ENCODE measurements at places on chromosomes 2 and 18. TPM values are rescaled to one million over a fixed set of nuclear protein-coding genes. Genes with fewer than 3 reads are reported as not detected.

ASPRV1 gene
- 10.3 TPM for total RNA-seq

RGPD4 gene
- not detected for total RNA-seq

PJVK gene
- total RNA-seq: 0.91 TPM

HOXD13 gene
- total RNA-seq: 10.6 TPM

ANO7 gene
- 187 TPM for total RNA-seq

PARD6G gene
- 12.3 TPM for total RNA-seq

MOGAT1 gene
- total RNA-seq: not detected

WDR54 gene
- 19.4 TPM for total RNA-seq

SCN3A gene
- 1.6 TPM for total RNA-seq

SULT1C4 gene
- not detected for total RNA-seq

HRH4 gene
- total RNA-seq: not detected

NT5DC4 gene
- total RNA-seq: not detected

CHRNG gene
- total RNA-seq: not detected

KATNAL2 gene
- total RNA-seq: 4.2 TPM

NT5C1B gene
- not detected for total RNA-seq

QPCT gene
- 5.3 TPM for total RNA-seq

SLC9A4 gene
- total RNA-seq: not detected

PIGN gene
- total RNA-seq: 39.6 TPM

SPP2 gene
- not detected for total RNA-seq

TMEM37 gene
- total RNA-seq: 1.7 TPM

MC2R gene
- total RNA-seq: not detected

TBC1D8 gene
- 149 TPM for total RNA-seq

EEF1B2 gene
- 305 TPM for total RNA-seq

CNRIP1 gene
- 3.6 TPM for total RNA-seq

RESP18 gene
- not detected for total RNA-seq

IL37 gene
- not detected for total RNA-seq

UCN gene
- total RNA-seq: 4.2 TPM

DSG2 gene
- total RNA-seq: 19.5 TPM

HJURP gene
- total RNA-seq: 1.7 TPM

UPP2 gene
- not detected for total RNA-seq

TTC27 gene
- total RNA-seq: 15.6 TPM

CCDC85A gene
- total RNA-seq: 1.5 TPM

RPS27A gene
- total RNA-seq: 665 TPM

IMMT gene
- 52.5 TPM for total RNA-seq

LOXL3 gene
- total RNA-seq: 10.7 TPM

THSD7B gene
- 0.51 TPM for total RNA-seq

CRYBA2 gene
- total RNA-seq: 3.0 TPM

DNER gene
- total RNA-seq: 6.0 TPM

TEX44 gene
- not detected for total RNA-seq

MC5R gene
- not detected for total RNA-seq

NYAP2 gene
- 0.14 TPM for total RNA-seq

All from prostate gland (tissue), 2 donors.